ENCODE measurements at places on chromosomes 16 and 17.
A peak's percentile ranks its signal among the peaks of the same experiment; 100 is the strongest.

DNA sequence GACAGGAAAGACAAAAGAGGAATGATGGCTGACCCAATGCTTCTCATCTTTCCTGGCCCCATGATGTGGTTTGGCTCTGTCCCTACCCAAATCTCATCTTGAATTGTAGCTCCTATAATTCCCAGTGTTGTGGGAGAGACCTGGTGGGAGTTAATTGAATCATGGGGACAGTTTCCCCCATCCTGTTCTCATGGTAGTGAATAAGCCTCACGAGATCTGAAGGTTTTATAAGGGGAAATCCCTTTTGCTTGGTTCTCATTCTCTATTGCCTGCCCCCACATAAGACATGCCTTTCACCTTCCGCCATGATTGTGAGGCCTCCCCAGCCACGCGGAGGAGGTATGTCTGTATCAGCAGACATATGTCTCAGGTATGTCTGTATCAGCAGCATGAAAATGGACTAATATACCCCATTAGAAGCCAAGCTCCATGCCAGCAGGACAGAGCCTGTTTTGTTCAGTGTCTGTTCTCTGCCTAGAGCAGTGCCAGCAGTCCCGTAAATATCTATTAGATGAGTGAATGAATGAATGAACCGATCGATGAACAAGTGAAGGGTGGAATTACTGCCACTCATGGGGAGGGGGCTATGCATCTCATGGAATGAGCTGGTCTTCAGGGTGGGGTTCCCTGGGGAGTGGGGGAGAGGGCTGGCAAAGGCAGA, 304.4 kb downstream of the SOX9 start:
- no peak for DNase-seq

- DNase-seq: no peak
These were observed 34.8 kb downstream of the TIMM22 start for GRCh38 chr17:1031711-1032110.

DNA sequence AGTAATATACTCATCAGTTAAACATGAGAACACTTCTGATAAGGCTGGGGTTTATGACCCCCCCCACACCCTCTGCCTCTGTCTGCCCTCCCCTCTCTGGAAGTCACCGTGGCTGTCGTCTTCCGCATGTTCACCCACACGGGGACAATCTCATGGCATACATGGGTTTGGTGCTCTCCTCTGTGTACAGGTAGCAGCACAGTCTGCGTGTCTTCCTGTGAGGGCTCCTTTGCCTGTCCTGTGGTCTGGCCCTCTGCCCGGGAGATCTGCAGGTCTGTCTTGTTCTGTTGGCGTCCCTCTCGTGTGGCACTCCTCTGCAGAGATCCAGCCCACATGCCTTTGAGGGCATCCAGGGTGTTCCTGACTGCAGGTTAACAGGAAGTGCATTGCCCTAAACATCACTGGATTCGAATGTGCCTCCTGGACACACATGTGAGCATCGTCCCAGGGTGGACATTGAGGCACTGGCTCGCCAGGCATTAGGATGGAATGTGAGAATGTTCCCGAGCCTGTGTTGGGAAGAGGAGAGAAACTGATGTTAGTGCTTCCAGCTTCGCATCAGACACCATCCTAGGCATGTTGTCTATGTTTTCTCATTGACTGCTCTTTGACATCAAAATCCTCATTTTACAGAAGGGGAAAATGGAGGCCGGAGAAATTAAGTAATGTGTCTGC, 54.5 kb downstream of the NKD1 start:
- DNase-seq: peak; percentile 6

GRCh38 chr16:14309001-14309886, 238.1 kb downstream of the MRTFB start:
- no peak for DNase-seq

GRCh38 chr16:60310846-60311445, 1576.8 kb upstream of the GOT2 start:
- no peak for DNase-seq

- DNase-seq: no peak
These were observed 5.8 kb downstream of the WIPF2 start for GRCh38 chr17:40224718-40225550.

DNA sequence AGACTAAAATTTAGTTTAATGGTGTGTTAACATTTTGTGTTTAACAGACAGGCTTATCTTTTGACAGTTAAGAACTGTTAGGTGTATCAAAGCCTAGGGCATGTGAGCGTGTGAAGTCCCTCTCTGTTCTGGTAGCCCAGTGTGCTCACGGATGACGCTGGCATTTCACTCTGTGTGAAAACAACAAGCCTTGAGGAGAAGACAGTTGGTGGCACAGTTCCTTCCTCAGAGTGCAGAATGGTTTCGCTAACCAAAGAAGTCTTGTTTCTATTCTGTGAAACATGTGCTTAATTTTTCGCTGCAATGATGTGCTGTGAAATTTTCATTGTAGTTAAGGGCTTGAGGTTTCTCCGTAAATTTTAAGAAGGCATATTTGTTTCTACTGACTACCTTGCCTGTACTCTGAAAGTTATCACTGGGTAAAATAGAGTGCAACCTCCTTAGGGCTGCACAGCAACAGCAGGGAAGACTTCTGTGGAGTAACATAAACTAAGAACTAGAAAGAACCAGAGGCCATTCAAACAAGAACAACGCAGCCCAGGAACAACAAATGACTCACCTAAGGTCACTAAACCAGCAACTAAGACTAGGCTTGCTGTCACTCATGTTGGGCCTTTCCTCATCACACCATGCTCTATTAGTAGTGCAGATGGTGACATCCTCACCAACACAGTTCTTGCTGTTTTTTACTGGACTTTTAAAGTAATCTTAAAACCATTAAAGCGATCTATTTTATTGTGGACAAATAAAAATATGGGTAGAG, 33.4 kb downstream of the BRD7 start:
- DNase-seq: peak; percentile 21

DNA sequence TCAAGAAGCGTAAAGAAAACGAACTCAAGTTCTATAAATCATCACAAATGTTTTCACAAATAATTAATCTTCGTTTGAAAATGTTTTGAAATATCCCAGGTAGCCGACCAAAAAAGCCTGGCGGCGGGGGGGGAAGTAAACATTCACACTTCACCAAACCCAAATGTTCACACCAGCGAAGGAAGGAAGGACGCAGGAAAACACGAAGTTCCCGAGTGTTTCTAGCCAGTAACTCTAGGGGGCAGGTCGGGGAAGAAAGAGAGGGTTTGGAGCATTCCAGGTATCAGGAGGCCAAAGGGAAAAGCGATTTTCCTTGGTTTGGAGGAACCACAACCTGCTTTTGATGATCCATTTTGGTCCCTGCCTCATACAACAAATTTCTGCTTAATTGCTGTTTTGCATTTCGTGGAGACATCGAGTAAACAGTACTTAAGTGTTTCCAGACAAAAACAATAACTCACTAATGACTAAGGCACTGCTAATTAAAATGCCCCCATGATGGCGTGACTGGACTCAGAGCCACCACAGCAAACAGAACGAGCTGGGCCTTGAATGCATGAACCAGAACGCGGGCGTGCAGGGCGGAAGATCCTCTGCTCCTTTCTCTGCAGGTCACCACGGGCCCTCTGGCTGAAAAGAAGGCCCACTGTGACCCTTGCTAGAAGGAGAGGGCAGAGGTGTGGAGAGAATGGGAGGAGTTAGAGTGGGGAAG, 16.6 kb downstream of the ZFHX3 start:
- no peak for DNase-seq

DNA sequence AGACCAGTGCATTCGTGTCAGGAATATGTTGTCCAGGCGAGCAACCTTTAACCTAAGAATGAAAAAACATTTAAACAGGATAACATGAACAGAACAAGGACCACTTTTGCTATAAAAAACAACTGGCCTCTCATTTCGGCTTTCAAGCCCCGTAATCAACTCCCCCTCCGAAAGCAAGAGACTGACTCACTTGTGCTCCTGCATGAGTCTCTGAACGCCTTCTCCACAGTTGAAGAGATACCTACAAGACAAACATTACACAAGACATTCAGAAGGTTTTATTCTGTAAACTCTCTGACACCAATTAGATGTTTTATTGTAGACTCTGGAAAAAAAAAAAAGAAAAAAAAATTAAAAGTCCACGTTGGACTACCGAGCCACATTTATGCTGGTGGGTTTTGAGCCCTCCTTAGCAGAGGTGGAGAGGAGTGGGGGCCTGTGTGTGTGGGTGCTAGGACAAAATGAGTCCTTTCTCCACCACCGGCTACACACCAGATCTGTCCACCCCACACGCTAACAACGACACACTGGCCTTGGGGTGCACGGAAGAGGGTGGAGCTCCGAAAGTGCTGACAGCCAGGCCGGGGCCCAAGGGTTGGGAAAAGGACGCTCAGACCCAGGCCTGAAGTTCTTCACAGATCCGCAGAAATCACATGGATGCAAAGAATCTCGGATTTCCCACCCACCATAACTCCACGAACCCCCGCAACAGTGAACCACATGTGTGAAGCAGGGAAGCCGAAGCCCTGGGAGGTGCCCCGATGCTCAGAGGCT, 759 bp downstream of the ELAC2 start:
- DNase-seq: no peak

GRCh38 chr16:70700101-70701020, 14.5 kb upstream of the MTSS2 start:
- DNase-seq: no peak

DNA sequence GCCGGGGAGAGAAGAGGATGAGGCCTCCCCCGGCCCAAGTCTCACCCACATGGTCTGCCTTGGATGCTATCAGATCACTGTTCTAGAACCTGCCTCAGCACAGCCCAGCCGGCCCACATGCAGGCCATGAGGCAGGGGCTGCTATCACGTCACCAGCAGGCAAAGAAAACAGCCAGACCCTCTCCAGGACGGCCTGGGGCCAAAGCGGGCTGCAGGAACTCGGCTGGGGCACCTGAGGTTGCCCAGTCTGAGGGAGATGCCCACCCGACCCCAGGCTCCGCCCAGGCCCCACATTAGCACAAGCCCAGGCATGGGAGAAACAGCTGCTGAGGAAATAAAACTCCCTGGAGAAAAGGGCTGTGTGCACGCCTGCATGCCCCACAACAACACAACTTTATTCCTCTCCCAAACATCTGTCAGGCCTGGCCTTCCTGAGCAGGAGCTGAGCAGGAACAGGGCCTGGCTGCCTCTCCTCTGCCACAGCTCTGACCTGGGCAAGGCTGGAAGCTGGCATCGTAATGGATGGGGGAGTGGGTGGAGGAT, 6.7 kb upstream of the SMIM5 start:
- no peak for DNase-seq

GRCh38 chr17:62749926-62750325, 58.2 kb downstream of the MARCHF10 start:
- DNase-seq: no peak

DNA sequence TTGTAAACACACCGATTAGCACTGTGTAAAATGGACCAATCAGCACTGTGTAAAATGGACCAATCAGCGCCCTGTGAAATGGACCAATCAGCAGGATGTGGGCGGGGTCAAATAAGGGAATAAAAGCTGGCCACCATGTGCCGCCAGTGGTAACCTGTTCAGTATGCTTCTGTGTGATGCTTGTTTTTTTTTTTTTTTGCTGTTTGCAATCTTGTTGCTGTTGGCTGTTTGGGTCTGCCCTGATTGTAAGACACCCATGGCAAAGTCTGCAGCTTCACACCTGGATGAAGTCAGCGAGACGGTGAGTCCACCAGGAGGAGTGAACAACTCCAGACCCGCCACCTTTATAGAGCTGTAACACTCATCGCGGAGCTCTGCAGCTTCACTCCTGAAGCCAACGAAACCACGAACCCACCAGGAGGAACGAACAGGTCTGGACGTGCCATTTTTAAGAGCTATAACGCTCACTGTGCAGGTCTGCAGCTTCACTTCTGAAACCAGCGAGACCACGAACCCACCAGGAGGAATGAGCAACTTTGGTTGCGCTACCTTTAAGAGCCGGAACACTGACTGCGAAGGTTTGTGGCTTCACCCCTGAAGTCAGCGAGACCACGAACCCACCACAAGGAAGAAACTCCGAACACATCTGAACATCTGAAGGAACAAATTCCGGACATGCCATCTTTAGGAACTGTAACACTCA, 85.0 kb upstream of the MED9 start:
- peak; percentile 32 for DNase-seq

DNA sequence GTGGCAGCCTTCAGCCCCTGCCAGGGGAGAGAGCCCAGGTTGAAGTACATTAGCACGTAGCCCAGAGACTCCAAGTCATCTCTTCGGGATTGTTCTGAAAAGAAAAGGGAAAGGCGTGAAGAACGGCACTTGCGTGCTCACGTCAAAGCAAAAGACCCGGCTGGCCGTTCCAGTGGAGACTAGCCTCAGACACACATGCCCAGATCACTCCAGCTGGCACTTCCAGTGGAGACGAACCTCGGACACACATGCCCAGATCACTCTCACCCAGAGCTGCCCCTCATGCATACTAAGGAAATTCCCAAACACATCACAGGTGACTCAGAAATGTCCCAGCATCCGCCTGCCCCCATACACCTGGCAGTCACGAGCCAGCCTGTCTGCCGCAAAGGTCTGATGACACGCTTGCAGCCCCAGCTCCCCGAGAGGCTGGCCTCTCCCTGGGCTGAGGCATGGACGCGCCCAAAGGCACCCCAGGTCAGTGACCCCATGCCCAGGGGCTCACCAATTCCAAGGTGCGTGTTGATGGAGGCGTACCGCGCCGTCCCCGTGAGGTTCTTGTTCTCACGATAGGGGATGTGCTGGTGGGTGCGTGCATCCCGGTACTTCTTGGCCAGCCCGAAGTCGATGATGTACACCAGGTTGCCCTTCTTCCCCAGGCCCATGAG, 20.9 kb downstream of the CSNK1D start:
- DNase-seq: no peak

DNA sequence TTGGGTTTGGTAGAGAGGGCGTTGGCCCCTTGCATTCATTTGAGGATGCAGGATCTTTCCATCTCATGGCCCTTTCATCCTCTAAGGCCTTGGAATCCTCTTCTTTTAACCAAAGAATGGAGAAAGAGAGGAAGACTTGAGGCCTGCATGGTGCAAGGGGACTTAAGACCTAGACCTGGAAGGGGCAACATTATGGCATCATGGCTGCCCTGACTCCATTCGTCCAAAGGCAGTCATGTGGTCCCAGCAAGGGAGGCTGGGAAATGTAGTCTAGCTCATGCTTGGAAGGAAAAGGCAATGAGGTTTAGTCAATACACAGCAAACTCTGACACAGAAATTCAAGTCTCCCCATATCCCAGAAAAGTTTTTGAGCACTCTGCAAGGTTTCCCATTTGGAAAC, 30.7 kb upstream of the CDRT4 start:
- DNase-seq: no peak

- DNase-seq: no peak
These were observed 528 bp downstream of the PRSS27 start for GRCh38 chr16:2719328-2720063.

- no peak for DNase-seq
These were observed 338.7 kb downstream of the C16orf95 start for GRCh38 chr16:86978445-86979030.

- DNase-seq: peak; percentile 21
These were observed 74.8 kb upstream of the SMURF2 start for GRCh38 chr17:64736804-64737492.

DNA sequence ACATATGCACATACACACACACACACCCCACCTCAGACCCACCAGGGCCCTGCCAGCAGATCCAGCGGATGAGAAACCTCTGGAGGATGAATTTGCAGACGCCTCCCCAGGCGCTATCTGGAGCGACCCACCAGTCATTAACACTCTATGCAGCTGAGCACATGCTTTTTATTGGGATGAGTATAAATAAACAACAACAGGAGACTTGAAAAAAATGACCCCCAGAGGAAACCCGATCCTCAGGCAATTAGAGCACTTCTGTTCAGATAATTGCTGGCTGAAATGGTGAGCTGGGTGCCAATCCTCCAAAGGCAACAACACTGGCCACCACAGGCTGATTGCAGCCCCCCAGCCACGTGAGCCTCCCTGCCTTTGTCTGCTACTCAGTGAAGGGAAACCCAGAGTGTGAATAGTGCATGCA, 32.9 kb downstream of the DYNLRB2 start:
- DNase-seq: no peak

All from activated T-helper 9 cell treated with anti-CD3 and anti-CD28 coated beads, Interleukin-2, amount 50 U/mL, for 16 hours (primary cell).